Left kidney (tissue), 8 donors: ENCODE measurements at places on chromosomes 3 and 15. TPM values are rescaled to one million over a fixed set of nuclear protein-coding genes. Genes with fewer than 3 reads are reported as not detected.

ABHD14A gene
- 22.3 TPM for polyA plus RNA-seq

MB21D2 gene
- 16.0 TPM for polyA plus RNA-seq

CHL1 gene
- polyA plus RNA-seq, result 24.1 TPM

CCR2 gene
- 1.1 TPM for polyA plus RNA-seq

ACTRT3 gene
- 4.2 TPM for polyA plus RNA-seq

FRMD5 gene
- 1.8 TPM for polyA plus RNA-seq

SLC24A5 gene
- 2.0 TPM for polyA plus RNA-seq

ZCWPW2 gene
- 2.8 TPM for polyA plus RNA-seq

NSMCE3 gene
- polyA plus RNA-seq, result 8.2 TPM

GAP43 gene
- polyA plus RNA-seq, result 0.30 TPM

COL6A5 gene
- 0.07 TPM for polyA plus RNA-seq

IL17RE gene
- polyA plus RNA-seq, result 18.6 TPM

NPAP1 gene
- polyA plus RNA-seq, result 2.1 TPM

CCR8 gene
- not detected for polyA plus RNA-seq

FSIP1 gene
- polyA plus RNA-seq, result 3.6 TPM
